ENCODE measurements at places on chromosomes 11 and 22.

DNA sequence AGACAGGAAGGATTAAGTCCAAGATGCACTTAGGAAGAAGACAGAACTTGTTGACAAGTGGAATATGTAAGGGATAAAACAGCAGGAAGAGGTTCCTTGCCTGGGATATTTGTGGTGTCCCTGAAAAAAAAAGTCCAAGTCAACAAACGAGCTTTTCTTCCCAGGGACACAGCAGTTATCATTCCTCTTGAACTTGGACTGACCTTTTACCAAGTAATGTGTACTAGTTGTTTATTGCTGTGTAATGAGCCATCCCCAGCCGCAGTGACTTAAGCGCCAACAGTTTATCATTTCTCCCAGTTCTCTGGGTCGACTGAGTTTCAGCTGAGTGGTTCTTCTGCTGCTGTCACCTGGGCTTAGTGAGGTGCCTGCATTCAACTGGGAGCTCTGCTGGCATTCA lies 37.0 kb downstream of the KREMEN1 start:
- DNase-seq, result no peak

- DNase-seq, result peak; percentile 44
These were observed 23.3 kb upstream of the SERPIND1 start for GRCh38 chr22:20750461-20751184.

GRCh38 chr11:119513131-119513805 lies 90.3 kb upstream of the THY1 start:
- no peak for DNase-seq

DNA sequence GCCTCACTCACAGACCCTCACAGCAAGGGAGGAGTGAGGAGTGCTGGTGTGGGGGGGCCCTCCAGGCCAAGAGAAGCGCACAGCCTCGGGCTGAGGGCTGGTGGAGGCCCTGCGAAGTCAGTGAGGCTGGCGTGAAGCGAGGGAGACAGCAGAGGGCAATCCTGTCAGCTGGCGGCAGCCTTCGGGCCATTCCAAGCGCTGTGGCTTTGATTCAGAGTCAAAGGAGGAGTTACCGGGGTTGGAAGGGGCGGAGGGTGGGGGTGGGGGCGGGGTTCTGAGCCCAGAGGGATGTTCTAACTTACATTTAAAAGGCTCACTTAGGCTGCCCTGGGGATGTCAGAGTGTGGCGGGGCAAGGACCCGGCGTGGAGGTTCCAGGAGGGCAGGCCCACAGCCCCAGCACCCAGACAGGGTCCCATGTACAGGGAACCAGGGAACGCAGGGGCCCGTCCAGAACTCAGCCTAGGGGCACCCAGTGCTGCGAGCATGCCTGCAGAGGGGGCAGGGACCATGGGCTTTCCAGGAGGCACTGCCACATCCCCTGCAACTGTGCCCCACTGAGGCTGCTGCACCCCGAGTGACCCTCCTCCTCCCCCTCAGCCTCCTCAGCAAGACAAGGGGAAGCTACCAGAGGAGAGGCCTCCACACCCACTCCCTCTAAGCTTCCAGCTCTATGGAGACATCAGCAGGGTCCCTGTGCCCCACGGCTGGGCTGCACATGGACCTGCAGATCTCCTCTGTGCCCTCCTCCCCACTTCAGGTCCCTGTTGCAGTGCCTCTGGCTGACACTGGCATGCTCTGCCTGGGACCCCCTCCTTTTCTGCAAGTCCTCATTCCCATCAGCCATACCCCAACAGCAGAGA lies 39.7 kb upstream of the TTLL12 start:
- DNase-seq, result no peak

DNA sequence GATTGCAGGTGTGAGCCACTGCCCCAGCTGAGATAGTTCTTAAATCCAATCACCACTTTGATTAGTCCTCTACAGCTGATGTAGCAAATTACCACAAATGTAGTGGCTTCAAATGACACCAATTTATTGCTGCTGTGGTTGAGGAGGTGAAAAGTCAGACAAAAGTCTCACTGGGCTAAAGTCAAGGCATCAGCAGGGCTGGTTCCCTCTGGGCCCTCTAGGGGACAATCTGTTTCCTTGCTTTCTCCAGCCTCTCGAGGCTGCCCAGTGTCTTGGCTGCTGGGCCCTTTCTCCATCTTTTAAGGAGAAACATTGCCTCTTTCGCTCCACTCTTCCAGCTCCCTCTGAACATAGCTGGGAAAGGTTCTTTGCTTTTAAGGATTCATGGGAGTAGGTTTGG lies 50.5 kb upstream of the SHANK2 start:
- no peak for DNase-seq

DNA sequence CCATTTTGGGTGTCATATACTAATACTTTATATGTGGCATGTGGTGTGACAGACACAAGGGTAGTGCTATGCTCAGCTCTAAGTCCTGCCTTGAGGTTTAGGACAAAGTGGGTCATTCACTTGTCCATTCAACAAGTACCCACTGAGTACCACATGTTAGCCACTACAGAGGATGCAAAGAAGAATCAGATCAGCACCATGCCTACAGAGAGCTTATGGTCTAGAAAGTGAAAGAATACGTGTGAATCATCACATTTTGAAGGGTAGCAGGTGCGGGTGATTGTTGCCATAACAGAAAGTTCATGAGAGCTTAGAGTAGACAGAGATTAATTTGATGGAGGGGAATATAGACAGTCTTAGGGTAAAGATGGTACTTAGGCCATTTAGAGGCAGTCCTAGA lies 18.3 kb downstream of the CLMP start:
- DNase-seq, result no peak

GRCh38 chr11:130456286-130456685 lies 7.8 kb downstream of the ADAMTS15 start:
- no peak for DNase-seq

DNA sequence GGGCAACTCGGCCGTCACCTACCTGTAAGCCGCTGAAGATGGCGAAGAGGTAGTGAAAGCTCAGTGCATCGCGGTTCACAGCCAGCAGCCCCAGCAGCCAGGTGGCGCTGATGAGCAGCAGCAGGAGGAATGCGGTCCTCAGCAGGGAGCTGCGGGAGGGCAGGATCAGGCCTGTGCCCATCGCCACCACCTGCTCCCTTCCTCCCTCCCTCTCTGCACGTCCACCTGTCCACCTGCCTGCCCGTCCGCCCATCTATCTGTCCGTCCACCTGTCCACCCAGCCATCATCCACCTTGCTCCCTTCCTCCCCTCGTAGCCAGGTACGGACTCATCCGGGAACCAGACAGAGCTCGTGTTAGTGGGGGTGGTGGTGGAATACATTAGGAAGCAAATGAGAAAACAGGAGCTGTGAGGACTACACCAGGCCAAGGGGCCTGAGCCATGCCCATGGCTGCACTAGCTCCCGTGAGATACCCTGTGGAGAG lies 32.2 kb downstream of the TRMU start:
- peak; percentile 71 for DNase-seq

DNA sequence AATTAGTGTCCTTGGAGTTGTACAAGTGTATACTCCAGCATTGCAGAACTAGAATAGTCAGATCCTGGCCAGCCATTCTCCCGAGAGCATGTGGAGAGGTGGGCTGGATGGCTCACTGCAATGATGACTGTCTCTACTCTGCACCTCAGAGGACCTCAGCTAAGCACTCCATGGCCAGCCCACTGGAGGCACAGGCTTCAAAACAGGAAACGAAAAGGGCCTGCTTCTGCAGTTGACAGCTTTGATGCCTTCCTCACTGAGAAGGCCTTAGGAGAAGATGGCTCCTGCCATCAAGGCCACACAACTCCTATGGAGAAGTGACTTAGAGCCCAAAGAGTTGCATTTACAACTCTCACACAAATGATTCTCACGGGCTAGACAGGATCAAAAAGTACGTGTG lies 9.1 kb downstream of the POLD4 start:
- DNase-seq, result no peak

- no peak for DNase-seq
These were observed 163.4 kb downstream of the INSC start for GRCh38 chr11:15278128-15278527.

DNA sequence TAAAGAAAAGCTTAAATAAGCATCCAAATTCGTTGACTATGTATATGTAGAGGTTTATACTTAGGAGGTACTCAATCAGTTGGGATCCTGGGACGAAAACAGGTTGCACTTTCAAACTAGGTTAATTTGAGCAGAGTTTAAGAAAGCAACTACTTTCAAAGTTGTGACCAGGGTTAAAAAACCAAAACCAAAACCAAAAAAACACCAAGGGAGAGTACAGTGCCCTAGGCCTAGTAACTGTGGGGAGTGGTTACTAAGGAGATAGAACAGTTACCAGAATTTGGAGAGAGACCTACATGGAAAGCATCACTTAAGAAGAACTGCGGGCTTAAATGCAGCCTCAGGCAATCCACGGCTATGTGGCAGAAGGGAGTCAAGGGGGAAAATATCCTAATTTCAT lies 148.3 kb downstream of the JRKL start:
- no peak for DNase-seq

DNA sequence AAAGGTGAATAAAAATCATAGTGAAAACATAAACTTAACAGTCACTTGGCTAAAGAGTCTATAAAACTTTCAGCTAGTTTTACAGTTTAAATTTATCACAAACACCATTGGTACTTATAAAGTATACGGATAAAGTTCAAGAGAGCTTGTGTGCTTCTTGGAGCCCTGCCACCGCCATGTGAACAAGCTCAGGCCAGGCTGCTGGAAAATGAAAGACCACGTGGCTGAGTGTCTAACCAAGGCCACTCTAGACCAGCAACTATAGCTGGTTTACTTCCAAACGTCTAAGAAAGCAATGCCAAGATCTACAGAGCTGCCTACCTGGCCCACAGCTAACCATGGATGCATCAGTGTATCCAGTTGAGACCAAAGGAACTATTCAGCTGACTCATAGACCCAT lies 66.3 kb upstream of the API5 start:
- DNase-seq, result no peak

DNA sequence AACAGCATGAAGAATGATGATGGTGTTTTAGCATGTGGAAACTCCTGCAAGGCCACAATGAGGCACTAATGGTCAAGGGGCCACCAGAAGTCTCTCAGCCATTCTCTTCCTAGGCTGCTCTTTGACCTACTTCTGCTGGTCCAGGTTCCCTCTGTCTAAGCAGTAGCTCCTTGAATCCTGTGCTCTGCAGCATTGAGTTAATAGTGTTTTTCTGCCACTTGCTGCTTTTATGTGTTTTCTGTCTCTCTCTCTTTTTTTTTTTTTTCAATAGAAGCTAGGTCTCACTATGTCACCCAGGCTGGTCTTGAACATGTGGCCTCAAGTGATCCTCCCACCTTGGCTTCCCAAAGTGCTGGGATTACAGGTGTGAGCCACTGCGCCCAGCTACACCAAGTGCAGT lies 20.1 kb upstream of the AIFM3 start:
- DNase-seq, result no peak

DNA sequence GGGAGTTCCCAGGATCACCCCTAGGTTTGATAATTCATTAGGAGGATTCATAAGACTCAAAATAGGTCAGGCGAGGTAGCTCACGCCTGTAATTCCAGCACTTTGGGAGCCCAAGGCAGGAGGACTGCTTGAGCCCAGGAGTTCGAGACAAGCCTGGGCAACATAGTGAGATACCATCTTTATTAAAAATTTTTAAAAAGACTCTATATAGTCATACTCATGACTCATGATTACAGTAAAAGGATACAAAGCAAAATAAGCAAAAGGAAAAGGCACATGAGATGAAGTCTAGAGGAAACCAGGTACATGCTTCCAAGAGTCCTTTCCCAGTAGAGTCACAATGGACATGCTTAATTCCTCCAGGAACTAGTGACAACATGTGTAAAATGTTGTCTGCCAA lies 13.9 kb upstream of the PTS start:
- no peak for DNase-seq

- DNase-seq, result no peak
These were observed 113.6 kb upstream of the MTNR1B start for GRCh38 chr11:92855607-92856405.

- no peak for DNase-seq
These were observed 26.5 kb downstream of the KRTAP5-5 start for GRCh38 chr11:1656061-1656441.

- DNase-seq, result no peak
These were observed 532.3 kb downstream of the DLG2 start for GRCh38 chr11:85094795-85095194.

DNA sequence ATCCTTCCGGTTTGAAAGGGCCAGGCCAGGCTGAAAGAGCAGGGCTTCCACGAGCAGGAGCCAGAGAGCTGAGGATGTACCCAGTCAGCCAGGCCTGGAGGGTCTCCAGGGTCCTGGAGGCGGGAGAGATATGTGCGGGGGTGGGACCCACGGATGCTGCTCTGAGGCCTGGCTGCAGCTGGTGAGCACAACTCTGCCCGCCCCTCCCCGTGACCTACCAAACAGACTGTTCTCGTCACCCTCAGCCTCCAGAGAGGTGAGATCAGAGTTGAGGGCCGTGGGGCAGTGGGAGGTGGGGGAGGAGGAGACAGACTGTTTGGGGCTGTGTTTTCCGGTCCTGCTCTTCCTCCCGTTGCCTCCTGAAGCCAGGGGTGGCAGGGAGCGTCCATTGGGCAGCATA lies 42.2 kb downstream of the TRIOBP start:
- no peak for DNase-seq

GRCh38 chr11:108912581-108912980 lies 247.7 kb downstream of the DDX10 start:
- no peak for DNase-seq

- no peak for DNase-seq
These were observed 22.7 kb downstream of the OR5A2 start for GRCh38 chr11:59403546-59403945.

DNA sequence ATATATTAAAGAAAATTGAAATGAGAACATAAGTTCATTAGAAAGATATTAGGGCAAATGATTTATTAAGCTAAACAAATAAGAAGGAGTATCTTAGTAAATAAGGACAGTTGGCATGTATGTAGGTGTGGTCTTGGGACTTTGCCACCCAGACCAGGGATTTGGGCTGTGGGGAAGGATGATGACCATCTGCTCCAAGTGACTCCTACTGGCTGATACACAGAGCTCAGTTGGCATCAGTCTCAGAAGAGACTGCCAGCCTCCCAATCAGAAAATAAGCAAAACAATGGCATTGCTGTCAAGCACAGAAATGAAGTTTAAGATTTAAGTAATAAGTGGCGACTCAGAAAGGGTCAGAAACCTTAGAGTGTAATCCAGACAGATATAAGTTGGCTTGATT lies 49.5 kb downstream of the PAX6 start:
- no peak for DNase-seq

GRCh38 chr11:20011307-20011951 lies 148.8 kb downstream of the DBX1 start:
- no peak for DNase-seq

- no peak for DNase-seq
These were observed 2.9 kb upstream of the APOBEC3A start for GRCh38 chr22:38954414-38955043.

- no peak for DNase-seq
These were observed 174.3 kb upstream of the FAT3 start for GRCh38 chr11:92050305-92050704.

GRCh38 chr11:47348859-47349258 lies 3.6 kb downstream of the MYBPC3 start:
- peak; percentile 9 for DNase-seq
